ENCODE measurements at places on chromosomes 5 and 9.

- DNase-seq = no peak
These were observed 4.4 kb downstream of the IL31RA start for GRCh38 chr5:55855509-55855908.

DNA sequence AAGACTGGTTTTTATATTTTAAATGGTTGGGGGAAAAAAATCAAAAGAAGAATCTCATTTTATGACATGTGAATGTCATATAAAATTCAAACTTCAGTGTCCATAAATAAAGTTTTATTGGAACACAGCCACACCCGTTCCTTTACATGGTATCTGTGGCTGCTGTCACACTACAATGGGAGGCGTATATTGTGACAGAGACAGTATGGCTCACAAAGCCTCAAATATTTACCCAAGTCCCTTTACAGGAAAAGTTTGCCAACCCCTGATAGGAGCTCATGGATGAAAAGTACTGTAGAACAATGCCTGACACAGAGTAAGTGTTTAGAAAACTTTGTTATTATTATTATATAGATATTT lies 5.2 kb upstream of the DUSP1 start:
- no peak for DNase-seq

DNA sequence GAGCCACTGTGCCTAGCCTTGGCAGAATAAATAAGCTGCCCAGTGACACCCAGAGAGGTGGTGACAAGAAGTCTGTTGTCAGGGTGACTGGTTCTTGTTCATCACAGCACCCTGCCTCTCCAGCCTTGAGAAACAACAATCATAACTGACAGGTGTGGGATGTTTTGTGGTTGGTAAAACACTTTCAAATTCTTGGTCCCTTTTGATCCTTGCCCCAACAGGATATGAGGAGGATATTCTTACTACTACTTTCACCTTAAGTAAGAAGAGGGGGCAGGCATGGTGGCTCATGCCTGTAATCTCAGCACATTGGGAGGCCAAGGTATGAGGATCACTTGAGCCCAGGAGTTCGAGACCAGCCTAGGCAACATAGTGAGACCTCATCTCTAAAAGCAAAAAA lies 14.2 kb upstream of the FRRS1L start:
- no peak for DNase-seq

- no peak for DNase-seq
These were observed 306.6 kb downstream of the ACTL7B start for GRCh38 chr9:108549184-108549583.

- DNase-seq = no peak
These were observed 12.3 kb downstream of the FCN2 start for GRCh38 chr9:134892820-134893420.

DNA sequence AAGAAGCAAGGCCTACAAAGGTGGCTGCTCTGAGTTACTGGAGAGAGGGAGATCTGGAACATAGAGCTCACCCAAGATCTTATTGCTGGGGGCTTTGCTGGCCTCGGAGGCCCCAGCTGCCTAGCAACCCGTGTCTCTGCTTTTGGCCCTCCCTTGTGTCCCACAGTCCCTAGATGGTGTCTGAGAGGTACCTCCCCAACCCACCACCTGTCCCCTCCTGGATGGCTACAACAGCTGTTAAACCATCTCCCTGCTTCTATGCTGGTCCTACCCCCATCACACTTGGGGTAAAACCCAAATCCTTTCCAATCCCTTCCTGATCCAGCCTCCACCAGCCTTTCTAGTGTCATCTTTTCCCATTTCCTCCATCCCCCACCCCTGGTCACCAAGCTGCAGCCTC lies 86.6 kb downstream of the PPARGC1B start:
- no peak for DNase-seq

- DNase-seq = no peak
These were observed 121.5 kb downstream of the CAMK4 start for GRCh38 chr5:111345731-111346130.

DNA sequence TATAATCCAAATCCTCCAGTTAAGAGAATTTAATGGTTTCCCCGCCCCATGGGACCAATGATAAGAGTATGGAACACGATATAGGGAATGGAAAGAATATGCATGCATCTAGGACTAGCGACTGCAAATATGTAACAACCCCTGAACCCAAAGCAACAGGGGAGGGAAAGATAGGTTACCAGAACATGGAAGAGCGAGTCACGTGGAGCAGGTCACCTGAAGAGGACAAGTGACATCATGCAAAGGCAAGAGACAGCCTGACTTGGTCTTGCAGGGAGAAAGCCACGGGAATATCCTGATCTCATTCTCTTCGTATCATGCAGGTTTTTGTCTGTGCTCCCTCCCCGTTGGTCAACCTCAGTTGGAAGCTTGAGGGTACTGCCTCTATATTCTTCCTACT lies 4.7 kb upstream of the UHRF2 start:
- no peak for DNase-seq

- no peak for DNase-seq
These were observed 331.3 kb upstream of the CCNG1 start for GRCh38 chr5:163106098-163106497.

- no peak for DNase-seq
These were observed 23.9 kb downstream of the DCANP1 start for GRCh38 chr5:135423146-135423845.

GRCh38 chr9:98836206-98836605 lies 28.7 kb downstream of the GALNT12 start:
- DNase-seq = no peak

DNA sequence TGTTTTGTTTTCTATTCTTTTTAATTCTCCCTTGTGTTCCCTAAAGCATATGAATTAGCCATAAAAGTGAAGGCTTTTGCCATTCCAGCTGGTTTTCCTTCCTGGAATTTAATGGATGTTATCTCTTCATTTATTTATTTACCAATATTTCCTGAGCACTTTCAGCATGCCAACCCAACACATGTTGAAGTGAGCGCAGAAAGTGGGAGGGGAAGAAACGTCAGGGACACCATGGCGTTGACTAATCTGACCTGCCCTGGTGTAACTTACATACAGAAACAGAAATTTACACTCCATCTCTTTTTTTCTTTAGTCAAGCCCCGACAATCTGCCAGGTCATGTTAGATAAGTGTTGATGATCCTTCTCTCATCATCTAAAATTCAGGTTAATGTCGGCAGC lies 247.5 kb downstream of the PCSK5 start:
- DNase-seq = no peak

DNA sequence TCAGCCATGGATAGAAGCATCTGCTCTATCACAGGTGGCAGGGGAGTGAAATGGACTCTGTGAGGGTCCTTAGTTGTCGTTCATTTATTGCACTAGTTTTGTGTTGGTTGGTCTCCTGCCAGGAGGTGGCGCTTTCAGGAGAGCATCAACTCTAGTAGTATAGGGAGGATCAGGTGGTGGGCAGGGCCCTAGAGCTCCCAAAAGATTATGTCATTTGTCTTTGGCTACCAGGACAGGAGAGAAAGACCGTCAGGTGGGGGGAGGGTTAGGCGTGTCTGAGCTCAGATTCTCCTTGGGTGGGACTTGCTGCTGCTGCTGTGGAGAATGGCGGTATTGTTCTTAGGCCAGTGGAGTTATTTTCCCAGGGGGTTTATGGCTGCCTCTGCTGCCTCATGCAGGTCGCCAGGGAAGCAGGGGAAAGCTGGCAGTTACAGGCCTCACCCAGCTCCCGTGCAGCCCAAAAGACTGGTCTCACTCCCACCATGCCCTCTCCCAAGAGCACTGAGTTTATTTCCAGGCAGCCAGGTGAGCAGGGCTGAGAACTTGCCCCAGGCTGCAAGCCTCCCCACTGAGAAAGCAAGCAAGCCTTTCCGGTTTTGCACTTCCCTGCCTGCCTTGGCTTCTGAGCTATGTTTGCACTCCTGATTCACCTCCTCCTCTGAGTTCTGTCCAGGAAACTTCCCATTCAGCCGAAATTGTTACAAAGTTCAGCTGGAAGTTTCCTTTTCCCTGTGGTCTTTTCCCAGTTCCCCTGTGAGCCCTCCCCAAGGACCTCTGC lies 317.3 kb downstream of the TAF11L14 start:
- no peak for DNase-seq

DNA sequence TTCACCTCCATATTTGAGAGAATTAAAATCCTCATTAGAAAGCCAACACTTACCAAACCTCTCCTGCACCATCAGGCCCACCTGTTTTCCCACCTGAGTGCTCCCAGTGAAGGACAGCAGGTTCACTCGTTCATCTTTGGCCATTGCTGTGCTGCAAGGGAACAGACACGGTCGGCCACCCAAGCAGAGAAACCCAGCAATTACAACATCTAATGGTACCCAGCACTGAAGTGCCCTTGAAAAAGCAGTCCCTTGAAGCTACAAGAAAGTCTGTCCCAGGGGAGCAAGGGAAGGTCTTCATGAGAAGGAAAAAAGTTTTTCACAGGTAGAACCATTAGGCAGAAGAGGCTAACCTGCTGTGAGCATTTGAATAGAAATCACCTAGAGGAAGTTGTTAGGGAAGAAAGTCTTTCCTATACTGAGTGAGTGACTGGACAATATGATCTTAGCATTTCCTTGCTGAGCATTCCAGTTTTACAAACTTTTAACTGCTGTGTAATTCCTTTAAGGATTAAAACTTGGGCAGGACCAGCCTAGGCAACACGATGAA lies 26.7 kb downstream of the ALDH7A1 start:
- DNase-seq = no peak

GRCh38 chr5:157294407-157295091 lies 28.6 kb downstream of the CYFIP2 start:
- DNase-seq = no peak

DNA sequence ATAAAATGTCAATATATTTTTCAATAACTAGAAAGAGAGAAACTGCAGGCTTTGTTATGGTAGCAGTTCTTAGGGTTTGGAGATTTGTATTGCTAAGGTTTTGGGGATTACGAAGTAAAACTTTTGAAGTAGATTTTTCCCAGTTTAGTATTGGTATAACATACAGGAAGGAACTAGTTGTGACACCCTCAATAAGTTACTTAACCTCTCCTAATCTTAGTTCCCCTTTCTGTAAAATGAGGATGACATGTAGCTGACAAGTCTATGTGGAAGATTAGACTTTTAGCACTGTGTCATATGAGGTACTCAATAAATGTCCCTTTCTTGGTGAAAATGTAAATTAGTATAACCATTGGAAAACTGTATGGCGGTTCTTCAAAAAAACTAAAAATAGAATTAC lies 73.4 kb upstream of the ATG10 start:
- DNase-seq = no peak

- no peak for DNase-seq
These were observed 91.7 kb upstream of the ADAMTSL1 start for GRCh38 chr9:18382243-18382642.

DNA sequence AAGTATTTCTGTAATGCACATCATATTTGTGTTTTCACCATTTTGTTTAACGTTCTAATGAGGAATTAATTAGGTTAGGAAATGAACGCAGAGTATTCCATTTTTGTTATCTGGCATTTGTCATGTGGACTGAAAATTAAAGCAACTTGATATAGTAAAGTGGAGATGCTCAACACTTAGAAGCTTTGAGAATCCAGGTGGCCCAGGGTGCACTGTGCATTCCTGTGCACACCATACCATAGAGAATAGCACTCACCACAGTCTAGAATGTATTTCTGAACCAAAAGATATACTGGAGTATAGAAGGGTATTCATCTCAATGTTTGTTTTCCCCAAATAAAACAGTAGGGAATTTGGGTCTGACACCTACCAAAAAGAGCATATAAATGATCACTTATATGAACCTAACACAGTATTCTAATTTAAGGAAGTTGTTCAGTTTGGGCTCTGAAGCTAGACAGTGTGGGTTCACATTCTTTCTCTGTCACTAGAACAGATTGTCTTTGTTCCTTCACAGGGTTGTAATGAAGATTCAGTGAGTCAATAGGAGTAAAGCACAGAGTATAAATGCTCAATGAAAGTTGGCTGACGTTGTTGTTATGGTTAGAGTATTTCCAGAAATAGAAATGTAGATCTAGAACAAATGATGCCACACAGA lies 125.6 kb upstream of the DMRT1 start:
- DNase-seq = no peak

- DNase-seq = no peak
These were observed 370.6 kb downstream of the DMRTA1 start for GRCh38 chr9:22817181-22817580.

DNA sequence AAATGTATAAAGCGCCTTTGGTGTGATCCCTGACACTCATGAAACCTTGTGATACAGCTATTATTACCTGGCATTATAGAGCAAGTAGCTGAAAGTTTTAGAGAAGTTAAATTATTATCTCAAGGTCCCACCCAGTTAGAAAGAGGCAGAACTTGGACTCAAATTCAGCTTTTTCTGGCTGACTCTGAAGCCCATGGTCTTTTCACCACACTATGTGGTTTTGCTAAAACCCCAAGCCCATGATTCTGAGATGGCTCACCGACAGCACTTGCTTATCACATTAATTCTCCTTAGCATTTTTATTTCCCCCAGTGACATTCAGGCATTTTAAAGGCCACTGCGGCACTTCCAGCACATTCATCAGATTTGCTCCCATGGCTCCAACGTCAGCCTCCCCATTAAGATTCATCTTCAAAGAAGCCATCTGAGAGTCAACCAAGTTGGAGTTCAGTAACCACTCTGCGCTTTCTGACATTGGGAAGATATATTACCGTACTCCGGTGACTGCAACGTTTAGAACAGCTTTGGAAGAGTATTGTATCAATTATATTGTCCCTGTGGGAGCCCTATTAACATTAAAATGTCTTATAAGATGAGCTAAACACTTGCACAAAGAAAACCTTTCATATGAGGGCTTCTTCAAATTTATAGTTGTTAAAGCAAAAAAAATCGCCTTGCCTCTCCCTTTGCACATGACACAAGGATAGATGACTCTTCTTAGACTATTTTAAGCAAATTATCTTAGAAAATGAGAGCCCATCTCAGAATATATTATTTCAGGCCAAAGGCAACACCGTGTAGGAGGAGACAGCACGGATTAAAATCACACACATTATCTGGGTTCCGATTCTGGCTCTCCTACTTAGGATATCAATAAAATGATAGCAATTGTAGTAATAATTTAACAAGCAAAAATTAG lies 638.1 kb downstream of the ACTL7B start:
- DNase-seq = no peak

GRCh38 chr5:148984345-148984744 lies 78.5 kb downstream of the SH3TC2 start:
- DNase-seq = no peak

- no peak for DNase-seq
These were observed 90.1 kb upstream of the SLC12A2 start for GRCh38 chr5:127993476-127993875.

- DNase-seq = no peak
These were observed 560.7 kb downstream of the PSAT1 start for GRCh38 chr9:78857373-78858225.

DNA sequence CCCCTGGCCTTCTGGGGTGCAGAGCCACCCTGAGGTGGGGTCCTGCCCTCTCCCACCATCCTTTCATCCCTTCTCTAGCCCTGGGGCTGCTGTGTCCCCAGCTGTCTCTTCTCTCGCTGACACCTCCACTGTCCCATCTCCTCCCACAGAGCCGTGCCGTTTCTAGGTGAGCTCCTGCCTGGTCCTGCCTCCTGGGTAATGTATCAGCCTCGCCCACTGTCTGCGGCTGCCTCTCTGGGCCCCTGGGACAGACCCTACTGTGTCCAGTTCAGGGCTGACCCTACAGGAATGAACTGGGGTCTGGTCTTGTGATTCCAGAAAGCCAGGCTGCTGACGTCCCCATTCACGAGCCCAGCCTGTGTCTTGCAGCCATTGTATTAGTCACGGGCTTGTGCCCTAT lies 4.1 kb downstream of the PAEP start:
- DNase-seq = no peak

- no peak for DNase-seq
These were observed 1.7 kb downstream of the F2RL1 start for GRCh38 chr5:76820526-76820890.

Data from hypothalamus (tissue), 51 donors.